ENCODE measurements at places on chromosomes 12 and 14.

GRCh38 chr12:68481181-68481941 lies 129.3 kb upstream of the RAP1B start:
- DNase-seq: no peak

- DNase-seq: peak; percentile 15
Observed at GRCh38 chr14:74326369-74327152, 21.7 kb upstream of the VRTN start.

DNA sequence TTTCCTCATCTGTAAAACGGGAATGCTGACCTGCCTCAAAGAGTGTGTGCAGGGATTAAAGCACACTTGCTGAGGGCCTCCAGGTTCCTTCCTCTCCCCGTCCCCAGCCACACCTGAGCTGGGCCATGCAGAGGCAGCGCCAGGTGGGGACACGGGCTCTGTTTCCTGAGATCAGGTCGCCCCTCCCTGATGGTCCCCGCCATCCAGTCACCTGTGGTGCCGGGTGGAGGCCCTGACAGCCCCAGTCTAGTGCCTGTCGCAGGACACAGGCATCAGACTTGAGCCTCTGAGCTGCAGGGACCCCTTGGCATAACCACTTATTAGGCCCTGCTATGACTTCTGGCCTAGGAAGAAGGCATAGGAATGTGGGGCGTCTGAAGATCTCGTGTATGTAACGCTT lies 12.5 kb downstream of the CHGA start:
- no peak for DNase-seq

DNA sequence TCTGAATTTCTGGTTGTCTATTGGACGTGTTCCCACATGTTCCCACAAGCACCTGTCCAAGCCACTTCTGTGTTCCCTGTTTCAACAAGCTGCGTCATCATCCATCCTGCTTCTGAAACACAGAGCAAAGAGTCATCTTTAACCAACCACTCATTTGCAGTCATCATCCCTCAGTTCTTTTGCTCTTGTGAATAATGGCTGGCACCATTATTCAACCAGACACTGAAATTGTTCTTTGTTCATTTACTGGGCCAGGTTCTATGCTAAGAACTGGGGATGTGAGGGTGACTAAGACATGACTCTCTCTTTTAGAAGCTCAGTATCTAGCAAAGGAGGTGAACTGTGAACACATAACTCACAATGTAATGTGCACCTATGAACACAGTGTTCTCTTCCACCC lies 40.7 kb upstream of the ANO4 start:
- DNase-seq: no peak

- DNase-seq: no peak
Observed at GRCh38 chr12:1670358-1671268, 20.3 kb upstream of the ADIPOR2 start.

DNA sequence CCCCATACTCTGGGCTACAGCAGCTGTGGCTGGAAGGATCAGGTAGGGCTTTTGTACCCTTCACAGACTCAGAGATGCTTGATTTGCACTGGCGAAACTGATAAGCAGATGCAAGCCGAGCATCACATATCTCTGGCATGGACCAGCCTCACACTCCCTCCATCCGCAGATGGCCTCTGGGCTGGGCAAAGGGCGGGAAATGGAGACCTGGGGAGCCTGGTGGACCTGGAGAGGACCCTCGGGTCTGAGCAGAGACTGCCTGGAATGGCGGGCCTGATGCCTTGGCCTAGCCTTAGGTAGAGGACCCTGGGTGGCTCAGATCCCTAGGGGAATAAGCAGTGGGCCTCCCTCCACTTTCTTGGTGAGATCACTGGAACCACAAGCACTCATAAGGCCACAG lies 53.2 kb downstream of the GALNT16 start:
- no peak for DNase-seq

DNA sequence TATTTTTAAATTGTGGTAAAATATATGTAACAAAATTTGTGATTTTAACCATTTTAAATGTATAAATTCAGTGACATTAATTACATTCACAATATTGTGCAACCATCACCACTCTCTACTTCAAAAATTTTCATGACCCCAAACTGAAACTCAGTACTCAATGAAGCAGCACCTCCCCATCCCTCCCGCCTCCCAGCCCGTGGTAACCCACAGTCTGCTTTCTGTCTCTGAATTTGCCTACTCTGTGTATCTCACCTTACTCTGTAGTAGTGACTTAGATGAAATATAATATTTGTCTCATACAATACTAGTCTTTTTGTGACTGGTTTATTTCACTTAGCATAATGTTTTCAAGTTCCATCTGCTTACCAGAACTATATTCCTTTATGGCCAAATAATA lies 36.2 kb downstream of the EML1 start:
- no peak for DNase-seq

- no peak for DNase-seq
Observed at GRCh38 chr14:34324363-34324795, 137.7 kb downstream of the SPTSSA start.

GRCh38 chr14:31336646-31337045 lies 83.7 kb downstream of the HEATR5A start:
- peak; percentile 99 for DNase-seq

- DNase-seq: peak; percentile 57
Observed at GRCh38 chr12:51683763-51684357, 92.8 kb downstream of the SCN8A start.

GRCh38 chr14:54901380-54902142 lies 1.1 kb downstream of the GCH1 start:
- DNase-seq: no peak

DNA sequence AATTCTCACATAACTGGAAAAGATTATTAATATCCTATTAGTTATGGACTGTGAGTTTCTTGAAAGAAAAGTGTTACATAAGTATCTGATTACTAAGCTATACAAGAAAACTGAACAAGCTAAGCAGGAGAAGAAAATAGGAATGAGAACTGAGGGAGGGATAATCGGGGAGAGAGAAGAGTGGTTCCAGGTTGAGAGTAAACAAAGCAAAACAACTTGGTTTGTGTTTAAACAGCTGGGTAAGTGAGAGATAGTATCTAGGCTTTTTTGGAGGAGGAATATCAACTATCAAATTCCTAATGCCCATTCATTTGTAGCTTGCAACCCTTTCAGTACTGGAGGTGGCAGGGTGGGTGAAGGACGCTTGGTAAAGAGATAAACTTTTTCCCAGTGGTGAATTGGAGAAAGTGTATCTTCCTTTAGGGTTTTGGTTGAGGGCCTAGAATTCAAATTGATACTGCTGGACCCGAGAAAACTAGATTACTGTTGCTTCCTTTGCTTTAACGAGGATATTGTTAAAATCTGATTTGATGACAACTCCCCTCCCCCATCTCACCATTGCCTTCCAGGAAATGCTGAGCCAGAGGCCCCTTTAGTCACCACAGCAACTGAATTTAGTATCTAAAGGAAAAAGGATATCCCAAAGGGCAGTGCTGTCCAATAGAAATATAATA lies 2.0 kb upstream of the SLC2A3 start:
- no peak for DNase-seq

DNA sequence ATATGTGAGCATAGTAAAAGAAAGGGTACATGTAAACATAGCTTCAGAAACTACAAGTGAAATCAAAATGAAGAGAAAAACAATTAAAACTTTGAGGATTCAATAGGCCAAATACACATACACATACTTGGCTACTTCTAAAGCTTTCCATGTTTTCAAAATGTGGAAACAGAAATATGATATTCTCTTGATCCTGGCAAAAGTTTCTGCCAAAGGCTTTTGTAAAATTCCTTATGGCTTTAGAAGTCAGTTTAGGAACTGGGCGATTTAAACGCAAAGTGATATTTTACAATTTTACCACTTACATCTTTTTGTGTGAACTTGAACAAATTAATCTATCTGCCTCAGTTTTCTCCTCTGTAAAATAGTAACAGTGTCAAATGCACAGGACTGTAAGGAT lies 756.4 kb downstream of the C12orf50 start:
- no peak for DNase-seq

- DNase-seq: no peak
Observed at GRCh38 chr12:2876431-2877046, 435 bp downstream of the FOXM1 start.

DNA sequence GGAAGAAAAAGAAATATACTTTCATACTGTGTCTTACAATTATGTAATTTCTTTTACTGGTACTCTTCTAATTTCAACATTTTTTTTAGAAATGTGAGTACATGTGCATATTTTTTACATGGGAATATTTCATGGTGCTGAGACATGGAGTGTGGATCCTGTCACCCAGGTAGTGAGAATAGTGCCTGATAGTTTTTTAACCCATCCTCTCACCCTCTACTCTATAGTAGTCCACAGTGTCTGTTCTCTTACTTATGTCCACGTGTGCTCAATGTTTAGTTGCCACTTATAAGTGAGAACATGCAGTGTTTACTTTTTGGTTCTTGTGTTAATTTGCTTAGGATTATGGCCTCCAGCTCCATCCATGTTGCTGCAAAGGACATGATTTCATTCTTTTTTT lies 548.8 kb downstream of the AACS start:
- DNase-seq: no peak

Data from retinal pigment epithelial cell (primary cell).